Right renal pelvis (tissue), 4 donors: ENCODE measurements at places on chromosomes 2 and 18.

DNA sequence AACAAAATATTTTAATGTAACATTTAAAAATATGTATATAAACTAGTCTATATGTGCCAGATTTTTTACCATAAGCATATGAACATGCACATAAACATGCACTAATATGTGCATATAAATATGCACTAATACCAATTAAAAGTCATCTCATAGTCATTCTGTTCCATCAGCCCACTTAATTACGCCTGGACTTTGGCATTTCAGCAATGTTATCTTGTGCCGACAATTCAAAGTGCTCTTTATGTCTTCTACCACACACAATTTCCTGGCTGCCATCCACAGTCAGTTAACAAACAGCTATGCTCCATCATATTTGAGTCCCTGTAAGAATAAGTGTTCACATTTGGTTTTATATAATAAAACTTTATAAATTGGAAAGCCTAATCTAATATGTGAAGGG lies 92.6 kb upstream of the TSPYL6 start:
- no peak for DNase-seq

DNA sequence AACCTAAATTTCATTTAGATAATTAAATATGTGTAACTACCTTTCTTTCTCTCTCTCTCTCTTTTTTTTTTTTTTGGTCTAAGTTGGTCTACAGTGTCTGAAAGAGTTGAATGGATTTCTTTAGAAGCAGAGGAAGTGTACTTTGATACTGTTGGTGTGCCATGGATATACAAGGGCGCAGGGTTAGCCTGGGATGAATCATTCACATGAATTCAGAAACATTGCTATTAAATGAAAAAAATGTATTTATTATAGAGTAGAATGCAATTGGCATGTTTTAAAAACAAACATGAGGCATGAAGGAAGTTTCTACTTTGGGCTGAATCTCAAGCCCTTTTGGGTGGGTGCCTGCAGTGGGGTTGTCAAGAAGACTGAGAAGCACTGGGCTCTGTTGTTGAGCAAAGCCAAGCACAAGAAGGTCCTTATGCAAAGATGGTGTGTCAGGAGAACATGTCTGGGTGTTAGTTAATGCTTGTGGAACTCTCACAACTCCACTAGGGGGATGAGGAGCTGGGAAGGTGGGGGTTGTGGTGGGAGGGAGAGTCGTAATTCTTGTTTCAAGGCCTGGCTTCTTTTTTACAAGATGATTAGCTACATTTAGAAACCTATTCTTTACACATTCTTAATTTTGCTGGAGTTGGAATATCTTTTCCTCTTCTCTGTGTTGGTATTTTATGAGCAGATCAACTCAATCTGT lies 57.9 kb downstream of the LYPD6 start:
- DNase-seq = no peak

DNA sequence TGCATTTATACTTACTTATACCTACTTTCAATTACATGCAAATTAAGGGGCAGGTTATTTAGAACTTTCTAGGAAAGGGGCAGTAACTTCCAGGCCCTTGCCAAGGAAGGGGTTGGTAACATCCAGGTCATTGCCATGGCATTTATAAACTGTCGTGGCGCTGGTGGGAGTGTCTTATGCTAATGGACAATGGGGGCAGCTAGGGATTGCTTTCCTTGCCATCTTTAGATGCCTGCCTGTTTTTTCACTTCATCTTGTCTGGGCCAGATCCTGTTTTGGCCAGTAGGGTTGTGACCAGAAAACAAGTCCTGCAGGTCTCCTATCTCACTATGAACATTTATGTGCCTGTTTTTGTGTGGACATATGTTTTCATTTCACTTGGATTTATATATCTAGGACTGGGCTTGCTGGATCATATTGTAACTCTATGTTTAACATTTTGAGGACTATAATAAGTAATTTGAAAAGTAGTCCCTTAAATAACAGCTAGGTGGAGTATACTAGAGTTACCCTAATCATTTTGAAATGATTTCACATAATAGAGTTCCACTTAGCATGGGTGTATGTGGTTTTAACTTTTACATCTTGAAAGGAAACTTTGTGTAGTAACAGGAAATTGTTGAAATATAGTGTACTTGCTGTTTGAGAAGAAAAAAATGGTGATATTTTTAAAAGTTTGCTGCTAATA lies 56.1 kb downstream of the LCLAT1 start:
- no peak for DNase-seq

- no peak for DNase-seq
These were observed 59.8 kb upstream of the IL1R1 start for GRCh38 chr2:102082571-102083392.

DNA sequence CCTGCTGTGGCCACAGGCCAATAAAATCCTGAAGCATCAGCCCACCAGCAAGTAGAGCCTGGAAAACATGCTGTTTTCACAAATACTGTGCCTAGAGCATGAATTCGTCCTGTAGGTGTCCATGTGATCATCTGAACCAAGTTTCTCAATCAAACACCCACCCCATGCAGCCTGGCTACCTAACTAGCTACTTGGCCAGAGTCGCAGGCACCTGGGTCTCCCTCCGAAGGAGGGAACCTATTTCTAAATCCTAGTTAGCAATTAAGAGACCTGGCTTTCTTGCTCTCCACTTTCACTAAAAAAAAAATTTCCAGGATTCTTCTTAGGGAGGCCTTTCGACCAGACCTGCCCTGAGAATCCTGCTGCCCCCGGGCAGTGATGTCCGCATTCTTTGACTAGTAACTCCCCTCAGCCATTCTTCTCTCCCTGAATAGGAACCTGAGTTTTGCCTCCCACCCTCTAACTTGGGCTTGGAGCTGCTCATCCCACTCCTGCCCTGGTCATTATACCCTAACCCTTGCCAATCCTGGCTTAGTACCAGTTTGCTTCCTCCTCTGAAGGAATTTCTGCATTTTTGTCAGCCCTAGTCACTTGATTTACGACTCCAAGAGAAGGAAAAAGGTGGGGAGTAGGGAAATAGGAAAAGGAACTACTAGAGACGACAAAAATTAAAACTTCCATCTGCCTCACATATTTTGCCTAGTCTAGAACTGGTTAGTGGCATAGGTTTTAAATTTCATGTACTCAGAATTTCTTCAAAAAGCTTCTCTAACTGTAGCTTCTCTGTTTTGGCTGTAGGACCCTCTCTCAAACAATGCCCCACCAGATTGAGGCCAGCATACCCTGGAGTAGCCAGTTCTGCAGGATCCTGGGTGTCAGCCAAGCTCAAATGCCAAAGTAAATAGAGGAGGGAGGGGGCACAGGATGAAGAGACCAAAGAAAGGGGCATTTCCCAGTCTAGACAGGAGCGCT lies 25.4 kb upstream of the TANK start:
- DNase-seq = no peak

GRCh38 chr18:37673671-37674070 lies 108.1 kb upstream of the CELF4 start:
- DNase-seq = no peak

DNA sequence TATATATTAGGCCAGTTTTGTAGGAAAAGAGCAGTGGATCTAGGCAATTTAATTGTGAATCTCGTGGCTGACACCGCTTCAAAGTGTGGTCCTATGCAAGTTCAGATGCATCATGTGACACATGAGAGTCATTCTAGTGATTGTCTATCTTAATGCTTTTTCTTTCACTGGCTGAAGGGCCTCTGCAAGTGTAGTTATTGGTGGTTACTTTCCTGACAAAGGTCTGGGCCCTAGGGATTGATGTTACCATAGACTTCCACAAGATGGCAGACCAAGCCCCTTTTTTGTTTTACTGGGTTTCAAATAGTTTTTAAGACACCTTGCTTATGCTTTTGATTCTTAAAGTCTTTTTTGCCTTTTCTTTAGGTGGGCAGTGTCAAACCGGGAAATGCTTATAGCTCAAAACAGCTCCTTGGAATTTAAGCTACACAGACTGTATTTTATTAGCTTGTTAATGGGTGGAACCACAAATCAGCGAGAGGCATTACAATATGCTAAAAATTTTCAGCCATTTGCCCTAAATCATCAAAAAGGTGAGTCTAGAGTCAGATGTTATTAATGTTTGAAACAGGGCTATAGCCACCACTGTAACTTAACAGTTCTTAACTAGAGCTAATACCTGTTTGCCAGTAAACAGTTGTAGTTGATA lies 25.9 kb downstream of the CD8A start:
- peak; percentile 12 for DNase-seq

DNA sequence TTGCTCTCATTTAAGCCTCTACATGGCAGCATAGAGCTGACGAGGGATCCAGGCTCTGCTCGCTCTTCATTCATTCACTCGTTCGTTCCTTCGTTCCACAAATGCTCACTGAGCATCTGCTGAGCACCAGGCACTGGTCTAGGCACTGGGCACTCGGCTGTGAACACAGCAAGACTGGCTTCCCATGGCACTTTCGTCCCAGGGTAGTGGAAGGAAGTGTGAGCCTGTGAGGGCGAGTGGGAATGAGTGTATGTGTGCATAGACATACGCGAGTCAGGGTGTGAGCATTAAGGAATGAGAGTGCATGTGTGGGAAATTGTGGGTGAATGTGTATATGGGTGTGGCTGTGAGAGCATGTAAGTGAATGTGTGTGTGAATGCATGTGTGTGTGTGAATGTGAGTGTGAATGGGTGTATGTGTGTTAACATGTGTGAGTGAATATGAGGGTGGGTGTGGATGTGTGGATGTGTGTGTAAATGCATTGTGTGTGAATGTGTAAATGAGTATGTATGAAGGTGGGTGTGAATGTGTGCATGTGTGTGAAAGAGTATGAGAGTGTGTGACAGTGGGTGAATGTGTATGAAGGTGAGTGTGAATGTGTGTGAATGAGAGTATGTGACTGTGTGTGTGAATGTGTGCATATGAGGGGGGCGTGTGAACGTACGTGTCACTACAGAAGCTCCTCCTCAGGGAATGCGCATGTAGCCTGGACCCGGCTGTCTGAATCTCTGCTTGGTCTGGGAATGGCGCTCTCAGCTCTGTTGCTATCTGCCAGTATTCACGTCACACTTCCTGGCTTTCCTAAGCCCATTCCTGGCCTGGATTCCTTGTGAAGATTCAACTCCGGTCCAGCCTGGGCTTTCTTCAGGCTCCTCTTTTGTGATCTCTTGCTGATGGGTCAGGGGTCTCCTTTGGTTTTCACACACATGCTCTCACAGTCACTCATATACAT lies 28.8 kb downstream of the SNORC start:
- no peak for DNase-seq

- DNase-seq = no peak
These were observed 253.6 kb downstream of the NBAS start for GRCh38 chr2:15307526-15307925.

- DNase-seq = no peak
These were observed 200.6 kb upstream of the RASGRP3 start for GRCh38 chr2:33275689-33276444.

DNA sequence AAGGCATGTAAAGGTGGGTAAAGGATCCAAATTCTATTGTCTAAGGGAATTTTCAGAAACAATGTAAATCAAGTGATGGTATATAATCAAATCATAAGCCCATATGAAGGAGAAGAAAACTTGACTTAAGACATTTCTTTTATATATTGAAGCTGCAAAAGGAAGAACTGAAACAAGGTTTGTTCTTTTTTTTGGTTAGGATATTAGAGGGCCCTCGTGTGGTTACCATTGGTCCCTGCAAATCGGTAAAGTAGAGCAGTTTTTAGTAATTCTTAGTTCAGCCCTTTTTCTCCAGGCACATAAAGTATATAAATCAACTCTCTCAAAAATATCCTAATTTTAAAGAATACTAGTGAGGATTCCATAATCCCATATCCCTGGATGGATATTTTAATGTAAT lies 105.6 kb upstream of the STK17B start:
- DNase-seq = no peak

DNA sequence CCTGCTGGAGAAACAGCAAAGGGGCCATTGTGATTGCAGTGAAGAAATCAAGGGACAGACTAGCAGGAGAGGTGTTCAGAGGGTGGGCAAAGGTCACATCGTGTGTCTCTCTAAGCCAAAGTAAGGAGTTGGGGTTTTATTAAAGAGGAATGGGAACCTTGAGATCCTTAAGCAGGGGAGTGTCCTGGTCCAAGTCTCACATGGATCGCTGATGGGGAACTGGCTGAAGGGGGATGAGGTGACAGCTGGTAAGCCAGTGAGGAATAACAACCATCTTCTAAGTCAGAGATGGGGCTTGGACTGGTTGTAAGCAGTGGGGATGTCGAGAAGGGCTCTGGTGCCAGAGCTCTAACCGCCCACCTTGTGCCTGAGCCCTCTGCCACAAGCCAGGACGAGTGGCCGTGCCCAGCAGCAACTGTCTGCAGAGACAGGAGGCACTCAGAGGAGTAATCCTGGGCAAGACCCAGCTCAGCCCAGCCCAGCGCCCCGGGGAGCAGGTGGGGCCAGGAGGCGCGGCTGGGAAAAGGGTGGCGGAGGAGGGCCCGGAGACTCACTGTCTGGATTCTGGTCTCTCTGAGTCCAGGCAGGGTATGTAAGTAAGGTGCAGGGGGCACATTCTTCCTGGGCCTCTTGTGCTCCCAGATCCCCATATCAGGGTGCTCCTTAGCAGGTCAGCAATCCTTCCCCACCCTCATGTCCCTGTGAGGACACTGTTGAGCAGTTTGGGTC lies 13.7 kb downstream of the WNT10A start:
- DNase-seq = no peak

- DNase-seq = no peak
These were observed 20.7 kb downstream of the SLC14A2 start for GRCh38 chr18:45635893-45636509.

- DNase-seq = no peak
These were observed 60.6 kb downstream of the SMAD7 start for GRCh38 chr18:48889981-48890762.

DNA sequence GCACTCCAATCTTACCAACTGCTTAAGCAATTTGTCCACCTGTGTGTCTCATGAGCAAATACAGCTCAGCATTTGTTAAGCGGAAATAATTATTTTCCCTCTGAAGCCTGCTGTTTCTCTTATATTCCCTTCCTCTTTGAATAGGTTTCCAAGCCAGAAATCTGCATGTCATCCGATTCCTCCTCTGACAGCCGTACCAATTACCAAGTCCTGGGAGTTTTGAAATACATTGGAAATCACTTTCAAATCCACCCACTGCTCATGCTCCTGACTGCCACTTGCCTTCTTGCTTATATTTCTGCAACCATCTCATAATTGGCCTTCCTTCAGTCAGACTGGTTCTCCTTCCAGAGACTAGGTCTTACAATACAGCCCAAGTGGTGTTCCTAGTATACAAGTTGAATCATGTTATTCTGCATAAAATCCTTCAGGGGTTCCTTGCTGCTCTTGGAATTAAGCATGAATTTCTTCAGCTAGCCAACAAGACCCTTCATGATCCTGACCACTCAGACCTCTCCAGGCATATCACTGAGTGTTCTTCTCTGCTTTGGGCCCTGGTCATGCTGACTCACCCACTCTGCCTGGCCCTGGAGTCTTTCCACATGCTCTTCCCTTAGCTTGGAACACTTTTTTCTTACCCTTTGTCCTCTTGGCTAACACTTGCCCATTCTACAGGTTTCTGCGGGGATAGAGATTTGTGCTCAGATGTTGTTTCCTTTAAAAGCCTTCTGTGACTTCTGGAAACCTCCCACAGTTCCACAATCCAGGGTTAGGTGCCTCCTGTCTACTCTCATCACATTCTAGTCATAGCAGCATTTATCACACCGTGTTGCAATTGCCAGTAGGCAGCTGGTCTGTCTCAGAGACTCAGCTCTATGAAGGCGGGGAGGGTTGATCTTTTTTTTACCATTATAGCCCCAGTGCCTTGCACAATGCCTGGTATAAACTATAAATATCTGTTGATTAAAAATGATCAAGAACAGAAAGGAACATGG lies 157.6 kb downstream of the ARL6IP6 start:
- no peak for DNase-seq

- DNase-seq = no peak
These were observed 17.9 kb upstream of the IL18R1 start for GRCh38 chr2:102337481-102338386.
